ENCODE measurements at places on chromosomes 11 and 22.

DNA sequence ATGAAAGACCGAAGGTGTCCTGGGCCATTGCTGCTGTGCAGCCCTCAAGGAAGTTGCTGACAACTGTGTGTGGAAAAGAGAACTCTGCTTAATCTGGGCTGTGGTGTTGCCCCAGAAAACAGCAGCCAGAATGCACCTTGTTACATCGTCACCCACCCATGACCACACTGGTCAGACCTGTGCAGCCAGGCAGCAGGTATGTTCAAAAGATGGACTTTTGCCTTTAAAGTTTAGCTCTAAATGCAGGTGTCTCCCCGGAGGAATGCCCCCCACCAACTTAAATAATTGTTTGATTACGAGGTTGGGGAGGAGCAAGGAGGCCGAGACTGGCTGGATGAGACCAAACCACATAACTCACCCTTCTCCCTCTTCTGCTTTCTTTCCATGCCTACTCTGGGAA lies 15.3 kb upstream of the POLA2 start:
- no peak for DNase-seq

- peak; percentile 87 for DNase-seq
These were observed 283.1 kb upstream of the CCDC90B start for GRCh38 chr11:83569134-83569805.

DNA sequence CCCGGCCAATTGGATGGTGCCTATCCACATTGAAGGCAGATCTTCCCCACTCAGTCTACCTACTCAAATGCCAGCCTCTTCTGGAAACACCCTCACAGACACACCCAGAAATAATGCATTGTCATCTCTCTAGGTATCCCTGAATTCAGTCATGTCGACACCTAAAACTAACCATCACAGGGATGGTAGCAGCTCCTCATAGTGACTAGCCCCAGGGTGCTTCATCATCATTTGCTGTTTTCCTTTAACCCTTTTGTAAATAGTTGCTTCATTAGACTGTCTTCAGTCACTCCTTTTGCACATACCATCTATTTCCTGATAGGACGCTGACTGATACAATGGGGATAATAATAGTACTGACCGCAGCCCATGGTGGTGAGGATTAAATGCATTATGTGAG lies 18.8 kb upstream of the AMOTL1 start:
- no peak for DNase-seq

- DNase-seq, result peak; percentile 95
These were observed 56.7 kb downstream of the CABIN1 start for GRCh38 chr22:24067587-24068376.

GRCh38 chr11:80502511-80502910 lies 1061.7 kb upstream of the TENM4 start:
- DNase-seq, result no peak

- no peak for DNase-seq
These were observed 5.6 kb downstream of the DDB2 start for GRCh38 chr11:47220401-47220821.

- no peak for DNase-seq
These were observed 15.6 kb downstream of the IGF2 start for GRCh38 chr11:2123628-2123960.

- no peak for DNase-seq
These were observed 86.6 kb upstream of the ARHGAP32 start for GRCh38 chr11:129278586-129279319.

DNA sequence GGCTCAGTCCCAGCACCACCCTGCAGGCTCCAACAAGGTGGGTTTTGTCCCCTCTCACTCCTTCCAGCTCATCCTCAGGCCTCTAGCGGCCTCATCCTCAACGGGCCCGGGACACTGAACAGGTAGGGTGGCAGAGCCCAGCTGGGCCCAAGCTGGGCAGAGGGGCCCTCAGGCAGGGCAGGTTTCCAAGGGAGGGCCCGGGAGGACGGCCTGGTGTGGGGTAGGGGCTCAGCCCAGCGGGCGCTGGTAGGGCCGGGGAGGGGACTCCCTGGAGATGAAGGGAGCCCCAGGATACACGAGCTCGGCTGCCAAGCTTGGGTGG lies 2.5 kb upstream of the IFITM10 start:
- no peak for DNase-seq

DNA sequence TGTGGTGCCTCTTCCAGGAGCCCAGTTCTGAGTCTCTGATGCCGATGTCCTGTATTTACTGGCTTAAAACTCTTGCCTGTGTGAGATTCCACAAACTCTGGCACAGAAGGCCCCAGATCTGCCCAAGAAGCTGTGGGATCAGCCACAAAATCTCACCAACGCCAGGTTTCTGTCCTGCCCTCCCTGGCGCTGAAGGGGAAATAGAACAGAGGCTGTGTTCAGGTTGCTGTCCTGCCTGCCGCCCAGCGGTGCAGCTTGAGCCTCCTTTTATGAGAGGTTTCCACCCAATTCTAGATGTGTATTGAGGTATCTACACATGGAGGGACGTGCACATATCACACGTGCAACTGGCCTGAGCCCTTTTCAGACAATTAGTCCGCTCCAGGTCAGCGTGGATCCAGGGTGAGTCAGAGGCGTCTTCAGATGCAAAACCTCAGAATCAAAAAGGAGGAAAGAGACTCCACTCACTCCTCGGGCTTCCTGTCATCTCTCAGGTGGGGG lies 2.2 kb downstream of the TMEM80 start:
- DNase-seq, result peak; percentile 71

GRCh38 chr11:92830377-92831155 lies 138.9 kb upstream of the MTNR1B start:
- DNase-seq, result peak; percentile 96

GRCh38 chr11:15179167-15179566 lies 64.4 kb downstream of the INSC start:
- DNase-seq, result no peak

GRCh38 chr22:25729016-25729995 lies 12.7 kb upstream of the MYO18B start:
- no peak for DNase-seq

- no peak for DNase-seq
These were observed 29.3 kb upstream of the TCF20 start for GRCh38 chr22:42299586-42300258.

DNA sequence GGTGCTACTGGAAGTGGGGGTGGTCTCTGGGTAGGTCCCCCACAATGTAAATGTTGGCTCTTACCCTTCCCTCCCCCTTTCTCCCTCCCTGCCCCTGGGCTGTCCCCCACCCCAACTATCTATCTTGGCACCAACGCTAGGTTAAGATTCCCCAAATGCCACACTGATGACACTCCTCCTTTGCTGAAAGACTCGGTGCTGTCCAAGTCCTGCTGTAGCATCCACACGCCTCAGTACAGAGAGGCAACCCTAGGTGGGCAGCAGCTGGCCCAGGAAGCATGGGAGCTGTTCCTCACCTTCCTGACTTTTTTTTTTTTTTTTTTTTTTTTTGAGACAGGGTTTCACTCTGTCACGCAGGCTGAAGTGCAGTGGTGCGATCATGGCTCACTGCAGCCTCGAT lies 3.4 kb upstream of the KCTD17 start:
- no peak for DNase-seq

DNA sequence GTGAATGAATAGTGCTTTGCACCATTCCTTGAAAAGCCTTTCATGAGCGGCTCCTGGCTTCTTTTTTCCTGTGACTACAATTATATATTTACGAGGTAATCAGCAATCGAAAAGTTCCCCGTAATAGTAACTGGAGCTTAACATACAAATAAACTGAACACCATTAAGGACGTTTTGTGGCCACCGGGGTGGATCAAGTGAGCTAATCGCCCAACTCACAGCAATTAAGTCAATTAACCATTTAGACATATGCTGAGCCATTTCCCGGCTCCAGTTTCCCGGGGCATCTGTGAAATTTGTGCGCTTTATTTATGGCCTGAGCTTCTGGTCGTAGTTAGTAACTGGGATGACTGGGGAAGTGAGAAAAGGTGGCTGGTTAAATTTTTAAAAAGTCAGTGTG lies 465.2 kb downstream of the MIAT start:
- no peak for DNase-seq

- DNase-seq, result no peak
These were observed 36.2 kb downstream of the FZD4 start for GRCh38 chr11:86918973-86919372.

Measured in G401 (cell line).